CD4-positive, alpha-beta memory T cell (primary cell): ENCODE measurements at places on chromosomes 1 and 21.

DNA sequence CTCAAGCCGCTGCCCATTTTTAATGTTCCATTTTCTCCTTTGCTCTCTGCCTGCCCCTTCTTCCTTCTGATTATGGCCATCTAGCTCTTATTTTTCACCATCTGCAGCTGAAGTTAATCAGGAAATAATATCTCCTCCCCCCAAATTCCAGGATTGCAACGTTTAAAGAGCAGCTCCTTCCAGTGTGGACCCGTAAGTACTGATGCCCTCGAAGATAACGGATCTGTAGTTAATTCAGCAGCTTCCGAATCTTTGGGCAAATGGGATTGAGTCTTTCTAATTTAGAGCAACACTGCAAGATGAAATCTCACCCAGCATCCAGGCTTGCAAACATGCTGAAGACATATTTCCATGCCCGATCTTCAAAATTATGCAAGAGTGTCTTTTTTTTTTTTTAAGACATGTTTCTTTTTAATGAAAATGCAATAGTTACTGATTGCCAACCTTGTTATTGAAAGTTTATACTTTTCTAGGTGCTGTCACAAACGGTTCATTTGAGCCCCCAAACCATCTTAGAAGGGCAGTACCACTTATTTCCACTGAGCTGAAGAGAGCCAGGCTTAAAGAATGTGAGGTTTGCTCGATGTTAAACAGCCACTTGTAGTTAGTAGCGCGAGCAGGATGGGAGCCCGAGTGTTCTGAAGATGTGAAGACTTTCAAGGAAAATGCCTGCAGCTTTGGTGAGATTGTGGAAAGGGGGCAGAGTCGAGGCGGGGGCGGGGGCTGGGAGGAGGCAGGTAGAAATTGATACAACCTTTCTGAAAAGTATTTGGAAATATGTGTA is 10.9 kb upstream of the RCAN3 start:
- H3K4me1 ChIP-seq, result peaks cover 30% of the 10 kb centered on the region
- H3K27ac ChIP-seq, result no peak overlapping the region
- no peaks in the 10 kb centered on the region for H3K36me3 ChIP-seq
- H3K4me3 ChIP-seq, result no peak overlapping the region
- no peaks in the 10 kb centered on the region for H3K27me3 ChIP-seq
- DNase-seq, result no peak

DNA sequence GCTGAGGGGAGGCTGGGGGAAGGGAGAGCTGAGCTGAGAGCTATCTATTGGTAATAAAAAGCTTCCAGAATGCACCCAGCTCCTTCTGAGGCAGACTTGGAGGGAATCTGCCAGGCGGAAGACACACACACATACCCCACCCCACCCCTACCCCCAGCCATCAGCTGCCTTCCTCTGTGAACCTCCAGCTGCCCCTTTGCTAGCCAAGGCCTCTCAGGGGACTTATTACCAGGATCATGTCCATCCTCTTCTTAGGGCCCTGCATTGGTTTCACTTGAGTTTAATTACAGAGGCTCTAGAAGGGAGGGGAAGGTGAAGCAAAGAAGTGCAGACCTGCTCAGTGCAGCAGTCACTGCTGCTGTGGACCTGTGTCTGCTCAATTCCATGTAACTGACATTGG is 156.4 kb downstream of the OMA1 start:
- H3K4me3 ChIP-seq, result no peak overlapping the region
- no peak for DNase-seq
- H3K27me3 ChIP-seq, result no peaks in the 10 kb centered on the region
- H3K27ac ChIP-seq, result no peak overlapping the region
- H3K36me3 ChIP-seq, result no peaks in the 10 kb centered on the region

DNA sequence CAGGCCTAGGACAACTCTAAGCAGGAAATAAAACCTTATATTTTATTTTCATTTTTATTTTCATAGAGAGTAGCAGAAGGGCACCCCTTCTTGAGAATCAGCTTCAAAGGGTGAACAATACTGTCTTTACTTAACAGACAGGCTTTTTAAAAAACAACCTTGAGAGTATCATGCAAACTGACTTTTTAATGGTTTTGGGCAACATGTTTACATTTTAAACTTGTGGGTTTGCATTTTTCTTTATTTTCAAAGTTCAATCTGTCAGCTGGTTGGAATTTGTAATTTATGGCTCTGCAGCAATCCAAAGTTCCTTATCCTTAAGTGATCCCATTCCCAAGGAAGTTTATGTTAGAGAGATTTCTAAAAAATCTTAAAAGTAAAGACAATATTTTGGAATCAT is 392.3 kb upstream of the ADAMTS5 start:
- no peaks in the 10 kb centered on the region for H3K27me3 ChIP-seq
- H3K36me3 ChIP-seq, result no peaks in the 10 kb centered on the region
- no peak overlapping the region for H3K27ac ChIP-seq

GRCh38 chr1:204162494-204163074 is 3.6 kb downstream of the REN start:
- no peaks in the 10 kb centered on the region for H3K4me1 ChIP-seq
- H3K27me3 ChIP-seq, result no peaks in the 10 kb centered on the region
- DNase-seq, result peak; percentile 68
- no peaks in the 10 kb centered on the region for H3K36me3 ChIP-seq
- no peak overlapping the region for H3K4me3 ChIP-seq

DNA sequence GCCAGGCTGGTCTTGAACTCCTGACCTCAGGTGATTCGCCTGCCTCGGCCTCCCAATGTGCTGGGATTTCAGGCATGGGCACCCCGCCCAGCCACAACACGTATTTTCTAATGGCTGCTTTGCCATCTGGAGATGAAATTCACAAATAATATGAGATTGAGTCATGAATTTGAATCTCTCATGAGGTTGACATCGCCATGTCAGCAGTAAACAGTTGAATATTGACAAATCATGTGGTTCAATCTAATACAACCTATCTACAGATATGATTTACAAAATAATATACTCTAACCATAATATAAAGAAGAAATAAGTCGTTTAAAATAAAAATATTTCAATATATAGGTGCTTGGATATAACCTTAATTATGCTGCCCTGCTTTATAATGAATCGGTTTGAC is 42.1 kb downstream of the MYOM3 start:
- no peak overlapping the region for H3K4me3 ChIP-seq
- no peaks in the 10 kb centered on the region for H3K27me3 ChIP-seq
- DNase-seq, result no peak
- H3K27ac ChIP-seq, result no peak overlapping the region

GRCh38 chr1:197948926-197949899 is 32.0 kb downstream of the LHX9 start:
- H3K4me1 ChIP-seq, result peaks cover 21% of the 10 kb centered on the region
- H3K27ac ChIP-seq, result peak overlapping the region; percentile 7
- no peak for DNase-seq
- H3K27me3 ChIP-seq, result no peaks in the 10 kb centered on the region
- H3K4me3 ChIP-seq, result no peak overlapping the region

GRCh38 chr1:64826991-64827390 is 82.1 kb downstream of the RAVER2 start:
- no peaks in the 10 kb centered on the region for H3K36me3 ChIP-seq
- H3K4me3 ChIP-seq, result peak overlapping the region; percentile 13
- peak; percentile 36 for DNase-seq
- no peaks in the 10 kb centered on the region for H3K27me3 ChIP-seq

DNA sequence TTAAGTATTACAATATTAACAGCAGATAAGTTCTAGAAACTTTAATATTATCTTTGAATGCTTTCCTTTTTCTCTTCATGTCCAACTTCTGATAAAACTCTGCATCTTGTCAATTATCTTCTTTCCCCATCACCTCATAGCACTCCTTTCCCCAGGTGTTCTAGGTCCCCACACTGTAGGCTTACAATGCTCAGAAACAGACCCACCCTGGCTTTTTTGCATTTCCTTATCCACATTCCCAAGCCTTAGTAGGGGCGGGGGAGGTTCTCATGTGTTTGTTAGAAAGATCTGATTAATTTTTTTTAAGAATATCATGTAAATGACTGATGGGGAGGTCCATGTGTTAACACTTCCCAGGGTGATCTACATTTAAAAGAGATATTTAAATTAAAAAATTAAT is 63.9 kb downstream of the PLPPR4 start:
- no peaks in the 10 kb centered on the region for H3K36me3 ChIP-seq
- H3K27ac ChIP-seq, result no peak overlapping the region
- no peak for DNase-seq
- H3K4me1 ChIP-seq, result no peaks in the 10 kb centered on the region

- H3K36me3 ChIP-seq, result no peaks in the 10 kb centered on the region
- H3K4me3 ChIP-seq, result no peak overlapping the region
- no peaks in the 10 kb centered on the region for H3K27me3 ChIP-seq
- no peaks in the 10 kb centered on the region for H3K4me1 ChIP-seq
Measured at GRCh38 chr1:208302699-208303238, 58.6 kb upstream of the PLXNA2 start.

DNA sequence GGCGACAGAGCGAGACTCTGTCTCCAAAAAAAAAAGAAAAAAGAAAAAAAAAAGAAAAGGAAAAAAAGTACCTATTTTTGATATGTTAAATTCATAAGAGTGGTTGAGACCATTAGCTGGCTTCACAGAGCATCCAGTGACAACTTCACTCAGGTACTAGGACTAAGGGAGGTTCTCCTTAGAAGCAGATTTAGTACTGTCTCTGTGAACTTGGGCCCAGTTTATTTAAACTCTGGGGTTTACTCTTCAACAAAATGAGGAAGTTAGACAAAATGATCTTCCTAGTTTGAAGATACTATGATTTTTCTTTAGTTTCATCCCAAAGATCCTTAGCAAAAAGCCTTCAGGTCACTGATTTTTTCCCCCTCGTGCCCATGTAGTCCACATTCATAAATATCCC is 21.2 kb downstream of the MACO1 start:
- H3K36me3 ChIP-seq, result peaks cover 20% of the 10 kb centered on the region
- H3K4me1 ChIP-seq, result no peaks in the 10 kb centered on the region
- no peak for DNase-seq
- H3K27ac ChIP-seq, result no peak overlapping the region
- no peaks in the 10 kb centered on the region for H3K27me3 ChIP-seq

DNA sequence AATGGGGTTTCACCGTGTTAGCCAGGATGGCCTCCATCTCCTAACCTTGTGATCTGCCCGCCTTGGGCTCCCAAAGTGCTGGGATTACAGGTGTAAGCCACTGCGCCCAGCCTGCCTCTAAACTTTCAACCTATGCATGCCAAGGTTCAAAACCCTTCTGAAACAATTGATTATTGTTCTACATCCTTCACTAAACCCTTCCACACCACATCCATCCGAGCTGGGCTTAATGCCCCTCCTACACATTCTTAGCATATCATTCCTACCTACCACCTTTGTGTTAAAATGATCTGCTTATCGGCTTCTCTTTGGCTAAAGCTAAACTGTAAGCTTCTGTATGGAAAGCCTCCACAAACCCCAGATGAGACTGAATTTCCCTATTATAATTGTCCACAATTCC is 40.8 kb upstream of the DOCK7 start:
- peaks cover 3% of the 10 kb centered on the region for H3K4me1 ChIP-seq
- no peaks in the 10 kb centered on the region for H3K36me3 ChIP-seq
- no peak for DNase-seq
- no peak overlapping the region for H3K4me3 ChIP-seq
- no peaks in the 10 kb centered on the region for H3K27me3 ChIP-seq
- no peak overlapping the region for H3K27ac ChIP-seq

- no peak overlapping the region for H3K27ac ChIP-seq
- no peak overlapping the region for H3K4me3 ChIP-seq
- H3K36me3 ChIP-seq, result no peaks in the 10 kb centered on the region
- no peaks in the 10 kb centered on the region for H3K27me3 ChIP-seq
Measured at GRCh38 chr1:37901893-37902225, 42.5 kb upstream of the MTF1 start.

DNA sequence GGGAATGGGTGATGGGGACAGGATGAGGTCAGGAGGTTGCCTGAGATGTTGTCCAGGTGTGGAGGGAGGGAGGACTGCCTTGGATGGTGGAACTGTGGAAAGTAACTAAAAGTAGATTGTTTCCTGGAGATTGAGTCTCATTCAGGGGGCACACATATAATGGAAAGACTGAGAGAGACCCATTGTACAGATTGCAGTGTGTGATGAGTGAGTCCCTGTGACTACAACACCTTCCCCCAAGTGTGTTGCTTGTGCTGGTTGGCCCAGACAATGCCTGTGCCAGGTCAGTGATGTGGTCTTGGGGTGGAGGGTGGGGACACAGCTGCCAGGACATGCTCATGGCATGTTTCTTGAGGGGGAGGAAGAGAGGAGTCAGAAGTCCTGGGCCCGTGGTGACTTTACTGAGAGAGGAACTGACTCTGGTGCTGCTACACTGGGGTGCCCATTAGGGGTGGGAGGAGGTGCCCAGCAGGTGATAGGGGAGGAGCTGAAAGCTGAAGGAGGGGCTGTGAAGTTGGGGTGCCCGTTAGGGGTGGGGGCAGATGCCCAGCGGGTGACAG is 5.2 kb downstream of the SNAP47 start:
- H3K27ac ChIP-seq, result no peak overlapping the region
- H3K36me3 ChIP-seq, result no peaks in the 10 kb centered on the region
- H3K4me3 ChIP-seq, result no peak overlapping the region
- H3K27me3 ChIP-seq, result no peaks in the 10 kb centered on the region

- no peaks in the 10 kb centered on the region for H3K36me3 ChIP-seq
- H3K27me3 ChIP-seq, result no peaks in the 10 kb centered on the region
- peaks cover 70% of the 10 kb centered on the region for H3K4me1 ChIP-seq
- peak; percentile 94 for DNase-seq
- H3K27ac ChIP-seq, result peak overlapping the region; percentile 68
Measured at GRCh38 chr1:193479187-193479586, 292.8 kb upstream of the B3GALT2 start.

- H3K36me3 ChIP-seq, result no peaks in the 10 kb centered on the region
- peak overlapping the region; percentile 64 for H3K27ac ChIP-seq
- DNase-seq, result peak; percentile 15
- H3K4me1 ChIP-seq, result peaks cover 31% of the 10 kb centered on the region
- no peaks in the 10 kb centered on the region for H3K27me3 ChIP-seq
Measured at GRCh38 chr21:36155603-36156338, 853 bp upstream of the DOP1B start.

DNA sequence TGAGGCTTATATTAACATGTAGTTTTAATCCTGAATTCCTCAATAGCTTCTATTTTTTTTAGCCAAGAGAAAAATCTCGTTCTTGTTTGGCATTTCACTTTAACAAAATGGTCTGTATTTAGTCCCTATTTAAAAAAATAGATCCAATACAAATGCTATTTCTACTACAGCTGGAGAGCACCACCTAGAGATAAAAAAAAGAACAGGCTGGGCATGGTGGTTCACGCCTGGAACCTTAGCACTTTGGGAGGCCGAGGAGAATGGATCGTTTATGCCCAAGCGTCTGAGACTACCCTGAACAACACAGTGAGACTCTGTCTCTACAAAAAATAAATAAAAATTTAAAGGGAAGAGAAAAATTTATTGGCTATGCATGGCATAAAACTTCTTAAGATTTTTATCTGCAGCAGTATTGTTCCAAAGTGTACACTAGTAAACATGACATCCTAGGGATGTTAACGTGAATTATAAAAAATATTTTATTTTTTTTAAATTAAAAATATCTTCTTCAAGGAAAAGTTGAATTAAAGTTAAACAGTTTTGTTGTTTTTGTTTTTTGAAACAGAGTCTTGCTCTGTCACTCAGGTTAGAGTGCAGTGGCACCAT is 4.4 kb downstream of the ST7L start:
- no peaks in the 10 kb centered on the region for H3K27me3 ChIP-seq
- peaks cover 13% of the 10 kb centered on the region for H3K4me1 ChIP-seq
- no peak overlapping the region for H3K27ac ChIP-seq
- DNase-seq, result peak; percentile 39
- H3K4me3 ChIP-seq, result no peak overlapping the region
- H3K36me3 ChIP-seq, result no peaks in the 10 kb centered on the region

- no peak for DNase-seq
- H3K27me3 ChIP-seq, result no peaks in the 10 kb centered on the region
- no peaks in the 10 kb centered on the region for H3K36me3 ChIP-seq
- H3K4me3 ChIP-seq, result no peak overlapping the region
Measured at GRCh38 chr1:1531947-1532346, 8.5 kb downstream of the TMEM240 start.

GRCh38 chr1:203089001-203089650 is 3.3 kb upstream of the MYOG start:
- peaks cover 4% of the 10 kb centered on the region for H3K27me3 ChIP-seq
- no peak for DNase-seq
- H3K27ac ChIP-seq, result no peak overlapping the region
- no peaks in the 10 kb centered on the region for H3K4me1 ChIP-seq
- no peak overlapping the region for H3K4me3 ChIP-seq
